ENCODE measurements at places on chromosomes 3 and 15.

DNA sequence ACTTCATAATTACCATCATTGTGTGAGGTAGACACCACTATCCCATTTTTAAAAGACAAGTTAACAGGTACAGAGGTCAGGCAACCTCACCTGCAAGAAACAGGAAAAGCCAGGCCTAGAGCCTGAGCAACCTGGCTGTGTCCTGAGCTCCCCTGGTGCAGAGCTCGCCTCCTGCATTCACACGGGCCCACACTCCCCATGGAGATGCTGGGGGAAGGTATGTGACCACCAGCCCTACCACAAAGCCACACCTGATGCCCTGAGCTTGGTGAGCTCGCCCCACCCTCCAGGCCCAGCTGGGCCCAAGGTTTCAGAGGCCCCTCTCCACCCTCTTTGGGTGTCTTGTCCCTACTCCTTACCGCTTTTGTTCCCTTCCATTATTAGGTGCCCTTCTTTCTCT is 1.2 kb upstream of the EFCAB12 start:
- H3K36me3 ChIP-seq = no peaks in the 10 kb centered on the region
- no peaks in the 10 kb centered on the region for H3K27me3 ChIP-seq
- no peak overlapping the region for H3K4me3 ChIP-seq
- H3K4me1 ChIP-seq = peaks cover 21% of the 10 kb centered on the region
- no peak for DNase-seq

- no peak for DNase-seq
- no peak overlapping the region for H3K27ac ChIP-seq
- no peaks in the 10 kb centered on the region for H3K36me3 ChIP-seq
These were observed 38.2 kb downstream of the TIMP4 start for GRCh38 chr3:12120374-12121140.

GRCh38 chr3:17709236-17709810 is 33.1 kb downstream of the TBC1D5 start:
- H3K27me3 ChIP-seq = no peaks in the 10 kb centered on the region
- H3K27ac ChIP-seq = no peak overlapping the region
- H3K4me1 ChIP-seq = peaks cover 4% of the 10 kb centered on the region
- H3K36me3 ChIP-seq = peaks cover 15% of the 10 kb centered on the region

DNA sequence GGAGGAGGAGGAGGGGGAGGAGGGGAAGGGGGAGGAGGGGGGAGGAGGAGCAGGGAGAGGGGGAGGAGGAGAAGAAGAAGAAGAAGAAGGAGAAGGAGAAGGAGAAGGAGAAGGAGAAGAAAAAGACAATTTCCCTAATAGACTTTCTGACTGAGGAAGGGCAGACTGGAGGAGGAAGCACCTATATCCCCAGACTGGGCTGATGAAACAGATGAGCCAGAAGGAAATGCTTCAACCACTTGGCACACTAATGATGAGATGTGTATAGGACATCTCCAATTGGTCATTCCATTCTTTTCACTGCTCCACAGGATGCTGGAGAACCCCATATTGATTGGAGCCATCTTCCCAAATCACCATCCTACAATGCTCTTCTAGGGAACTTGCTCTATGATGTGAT is 69.9 kb downstream of the LYZL4 start:
- H3K4me1 ChIP-seq = no peaks in the 10 kb centered on the region
- H3K4me3 ChIP-seq = no peak overlapping the region
- H3K36me3 ChIP-seq = no peaks in the 10 kb centered on the region
- H3K27me3 ChIP-seq = no peaks in the 10 kb centered on the region

DNA sequence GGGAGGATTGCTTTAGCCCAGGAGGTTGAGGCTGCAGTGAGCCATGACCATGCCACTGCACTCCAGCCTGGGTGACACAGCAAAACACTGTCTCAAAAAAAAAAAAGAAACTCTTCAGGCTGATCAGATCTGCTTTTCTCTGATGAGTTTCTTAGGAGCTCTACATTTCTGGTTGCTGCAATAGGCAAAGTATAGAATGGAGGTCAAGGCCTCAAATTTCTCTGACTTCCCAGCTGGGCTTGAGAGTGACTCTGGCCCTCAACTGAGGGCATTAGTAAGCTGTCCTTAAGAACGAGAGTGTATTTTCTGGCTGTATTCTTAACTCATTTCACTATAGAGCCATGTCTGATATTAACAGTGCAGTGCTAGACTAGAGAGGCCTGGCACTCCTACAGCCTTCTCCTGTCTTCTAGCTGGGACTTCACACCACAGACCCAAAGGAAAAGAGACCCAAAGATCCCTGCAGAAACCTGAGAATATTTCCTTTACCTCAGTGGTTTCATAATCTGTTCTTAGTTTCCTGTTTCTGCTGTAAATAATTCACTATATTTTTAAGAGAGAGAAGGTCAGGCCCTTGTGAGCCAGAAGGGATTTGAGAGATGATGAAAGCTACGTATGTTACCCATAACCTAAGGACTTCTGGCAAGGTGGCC is 2.0 kb upstream of the NR1I2 start:
- H3K27me3 ChIP-seq = no peaks in the 10 kb centered on the region
- DNase-seq = no peak
- H3K27ac ChIP-seq = no peak overlapping the region
- H3K4me3 ChIP-seq = no peak overlapping the region
- no peaks in the 10 kb centered on the region for H3K36me3 ChIP-seq
- H3K4me1 ChIP-seq = no peaks in the 10 kb centered on the region

GRCh38 chr15:34582461-34583371 is 735 bp downstream of the GOLGA8B start:
- H3K27me3 ChIP-seq = no peaks in the 10 kb centered on the region
- peak overlapping the region; percentile 85 for H3K4me3 ChIP-seq
- H3K4me1 ChIP-seq = no peaks in the 10 kb centered on the region
- H3K36me3 ChIP-seq = no peaks in the 10 kb centered on the region
- no peak overlapping the region for H3K27ac ChIP-seq

DNA sequence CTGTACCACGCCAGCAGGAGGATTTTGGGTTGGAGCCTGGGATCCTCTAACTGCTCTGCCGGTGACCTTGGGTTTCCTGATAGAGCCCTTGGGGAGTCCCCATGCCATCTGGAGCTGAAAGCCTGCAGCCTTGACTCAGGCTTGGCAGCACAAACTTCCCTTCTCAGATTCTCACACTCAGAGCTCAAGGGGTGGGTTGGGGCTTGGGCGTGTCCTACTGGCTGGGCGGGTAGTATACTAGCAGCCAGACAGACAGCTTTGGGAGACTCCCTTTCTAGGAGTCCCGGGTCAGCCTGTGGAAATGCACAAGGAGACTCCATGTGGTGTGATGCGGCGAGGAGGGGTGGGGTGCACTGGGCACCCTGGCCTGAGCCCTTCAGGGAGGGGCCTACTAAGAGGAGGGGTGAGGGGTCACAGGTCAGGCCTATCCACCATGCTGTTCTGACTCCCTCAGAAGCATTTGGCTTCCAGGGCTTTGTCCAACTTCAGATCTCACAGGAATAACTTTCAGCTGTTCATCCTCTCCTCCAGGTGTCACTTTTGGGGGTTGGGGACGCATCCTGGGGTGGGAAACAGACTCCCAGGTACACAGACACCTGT is 21.6 kb upstream of the PLXNA1 start:
- H3K27ac ChIP-seq = no peak overlapping the region
- H3K4me3 ChIP-seq = no peak overlapping the region
- H3K36me3 ChIP-seq = no peaks in the 10 kb centered on the region

DNA sequence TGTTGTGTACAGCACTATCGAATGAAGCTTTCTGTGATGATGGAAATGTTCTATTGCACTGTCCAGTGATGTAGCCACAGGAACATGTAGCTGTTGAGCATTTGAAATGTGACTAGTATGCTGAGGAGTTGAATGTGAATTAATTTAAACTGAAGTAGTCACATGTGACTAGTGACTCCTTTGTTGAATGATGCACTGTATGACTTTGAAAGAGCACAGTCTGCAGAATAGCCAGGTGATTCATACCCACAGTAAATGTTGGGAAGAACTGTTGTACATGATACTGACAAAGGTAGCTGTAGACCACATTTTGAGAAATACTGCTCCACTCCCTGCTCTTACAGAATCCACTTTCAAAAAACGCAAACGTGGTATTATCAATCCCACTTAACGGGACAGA is 34.0 kb upstream of the ACTL6A start:
- DNase-seq = no peak
- H3K27ac ChIP-seq = no peak overlapping the region
- peaks cover 21% of the 10 kb centered on the region for H3K4me1 ChIP-seq
- no peak overlapping the region for H3K4me3 ChIP-seq
- H3K27me3 ChIP-seq = no peaks in the 10 kb centered on the region

- peak overlapping the region; percentile 51 for H3K27ac ChIP-seq
- no peaks in the 10 kb centered on the region for H3K36me3 ChIP-seq
- H3K27me3 ChIP-seq = no peaks in the 10 kb centered on the region
- DNase-seq = no peak
These were observed 37.2 kb upstream of the TM4SF1 start for GRCh38 chr3:149414557-149415231.

GRCh38 chr3:130393594-130393993 is 48.1 kb downstream of the COL6A5 start:
- no peak overlapping the region for H3K4me3 ChIP-seq
- H3K27ac ChIP-seq = no peak overlapping the region
- no peaks in the 10 kb centered on the region for H3K4me1 ChIP-seq
- no peaks in the 10 kb centered on the region for H3K36me3 ChIP-seq
- no peaks in the 10 kb centered on the region for H3K27me3 ChIP-seq
- DNase-seq = no peak

DNA sequence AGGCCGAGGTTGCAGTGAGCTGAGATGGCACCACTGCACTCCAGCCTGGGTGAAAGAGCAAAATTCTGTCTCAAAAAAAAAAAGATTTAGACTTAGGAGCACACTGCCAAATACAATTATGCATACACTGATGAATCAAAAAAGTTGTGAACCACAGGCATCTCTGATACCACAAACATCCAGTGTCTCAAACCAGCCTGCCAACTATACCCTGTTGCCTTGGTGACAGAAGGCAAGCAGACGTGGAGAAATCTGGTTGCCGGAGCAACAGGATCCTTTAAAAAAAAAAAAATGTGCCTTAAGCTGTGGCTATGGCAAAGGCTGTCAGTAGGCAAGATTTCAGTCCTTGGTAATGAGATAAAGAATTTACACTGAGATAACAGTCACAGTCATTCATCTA is 202.3 kb downstream of the NEK10 start:
- peak overlapping the region; percentile 45 for H3K27ac ChIP-seq
- H3K27me3 ChIP-seq = no peaks in the 10 kb centered on the region
- H3K4me3 ChIP-seq = no peak overlapping the region
- DNase-seq = no peak
- H3K4me1 ChIP-seq = peaks cover 4% of the 10 kb centered on the region
- no peaks in the 10 kb centered on the region for H3K36me3 ChIP-seq

DNA sequence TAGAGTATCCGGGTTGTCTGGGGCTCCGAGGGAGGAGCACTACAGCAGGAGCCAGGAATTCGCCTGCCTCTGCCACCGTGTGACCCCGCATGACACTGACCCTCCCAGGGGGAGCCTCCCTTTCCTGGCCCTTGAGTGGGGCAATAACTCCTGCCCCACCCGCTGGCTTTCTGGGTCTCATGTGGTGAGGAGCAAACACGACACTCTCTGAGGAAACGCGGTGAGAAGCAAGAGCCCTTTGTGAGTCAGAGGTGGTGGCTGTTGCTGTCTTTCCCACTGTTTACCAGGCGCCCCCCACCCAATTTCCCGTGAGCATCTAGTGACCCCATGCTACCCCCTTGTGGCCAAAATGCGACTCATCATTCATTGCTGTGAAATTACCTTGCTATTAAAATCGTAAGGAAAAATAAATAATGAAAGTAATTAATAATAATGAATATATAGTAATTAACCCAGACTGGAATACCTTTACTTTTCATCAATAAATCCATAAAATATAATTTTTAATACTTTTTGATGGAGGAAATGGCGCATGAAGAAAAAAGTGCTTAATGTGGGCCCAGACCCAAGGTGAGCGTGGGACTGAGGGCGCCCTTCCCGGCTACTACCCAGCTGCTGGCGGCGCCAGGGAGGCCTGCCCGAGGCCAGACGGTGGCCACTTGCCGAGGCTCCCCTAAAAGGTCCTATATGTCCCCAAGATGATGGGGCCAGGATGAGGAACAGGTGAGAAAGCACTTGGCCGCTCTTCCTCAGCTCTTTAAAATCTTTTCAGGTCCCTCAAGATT is 29.3 kb downstream of the CCNL1 start:
- H3K27me3 ChIP-seq = no peaks in the 10 kb centered on the region
- no peaks in the 10 kb centered on the region for H3K36me3 ChIP-seq
- peaks cover 47% of the 10 kb centered on the region for H3K4me1 ChIP-seq

DNA sequence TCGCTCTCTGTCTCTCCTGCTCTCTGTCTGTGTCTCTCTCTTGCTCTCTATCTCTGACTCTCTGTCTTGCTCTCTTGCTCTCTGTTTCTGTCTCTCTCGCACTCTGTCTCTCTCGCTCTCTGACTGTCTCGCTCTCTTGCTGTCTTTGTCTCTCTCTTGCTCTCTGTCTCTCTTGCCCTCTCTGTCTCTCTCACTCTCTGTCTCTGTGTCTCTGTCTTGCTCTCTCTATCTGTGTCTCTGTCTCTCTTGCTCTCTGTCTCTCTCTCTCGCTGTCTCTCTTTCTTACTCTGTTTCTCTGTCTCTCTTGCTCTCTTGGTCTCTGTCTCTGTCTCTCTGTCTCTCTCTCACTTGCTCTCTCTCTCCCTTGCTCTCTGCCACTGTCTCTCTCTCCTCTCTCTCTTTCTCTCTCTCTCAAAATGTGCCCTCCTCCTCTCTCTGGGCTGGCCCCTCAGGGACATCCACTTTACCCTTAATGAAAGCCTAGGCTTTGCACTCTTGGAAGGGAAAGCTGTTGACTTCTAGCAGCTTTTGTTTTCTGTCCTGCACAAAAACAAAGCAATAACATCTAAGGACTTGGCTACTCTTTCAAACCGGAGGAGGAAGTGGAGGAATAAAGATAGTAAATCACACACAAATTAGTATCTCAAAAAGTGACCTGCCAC is 73.9 kb upstream of the NR2E3 start:
- H3K27me3 ChIP-seq = no peaks in the 10 kb centered on the region
- no peaks in the 10 kb centered on the region for H3K4me1 ChIP-seq
- DNase-seq = no peak

GRCh38 chr3:47583320-47584075 is 4.8 kb upstream of the CSPG5 start:
- H3K4me3 ChIP-seq = no peak overlapping the region
- no peaks in the 10 kb centered on the region for H3K27me3 ChIP-seq
- no peak for DNase-seq

GRCh38 chr3:150090877-150091276 is 120.2 kb upstream of the PFN2 start:
- H3K4me1 ChIP-seq = no peaks in the 10 kb centered on the region
- H3K36me3 ChIP-seq = no peaks in the 10 kb centered on the region
- no peak overlapping the region for H3K27ac ChIP-seq
- DNase-seq = no peak
- no peak overlapping the region for H3K4me3 ChIP-seq

GRCh38 chr3:56468184-56469106 is at the start of gene ERC2:
Gene ERC2 (minus strand): TSS chr3:56468467.
- H3K27me3 ChIP-seq = no peaks in the 10 kb centered on the region
- H3K27ac ChIP-seq = no peak within 1 kb of the TSS
- no peak for DNase-seq
- peak within 1 kb of the TSS; percentile 56 for H3K4me3 ChIP-seq

- H3K27ac ChIP-seq = no peak overlapping the region
- H3K4me1 ChIP-seq = no peaks in the 10 kb centered on the region
- no peaks in the 10 kb centered on the region for H3K27me3 ChIP-seq
These were observed 105.3 kb upstream of the TOPAZ1 start for GRCh38 chr3:44136421-44136820.

DNA sequence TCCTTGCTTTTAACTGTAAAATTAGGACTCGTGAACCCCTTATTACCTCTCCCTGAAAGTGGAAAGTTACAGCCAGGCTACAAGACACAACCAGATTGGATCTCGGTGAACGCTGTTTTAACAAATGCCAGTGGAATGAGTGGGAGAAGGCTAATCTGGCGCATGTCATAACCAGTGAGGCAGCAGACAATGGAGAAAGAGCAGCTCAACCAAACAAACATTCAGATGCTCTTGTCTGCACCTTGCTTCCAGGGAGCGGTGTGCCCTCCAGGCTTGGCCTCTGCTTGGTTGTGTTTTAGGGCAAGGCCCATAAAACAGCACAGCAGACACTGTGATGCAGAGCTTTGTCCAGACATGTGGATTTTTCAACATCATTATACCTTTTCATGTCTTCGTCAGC is 45.9 kb upstream of the ATP1B3 start:
- DNase-seq = no peak
- no peaks in the 10 kb centered on the region for H3K4me1 ChIP-seq
- H3K27me3 ChIP-seq = no peaks in the 10 kb centered on the region
